ENCODE measurements at places on chromosomes 7 and 10.

DNA sequence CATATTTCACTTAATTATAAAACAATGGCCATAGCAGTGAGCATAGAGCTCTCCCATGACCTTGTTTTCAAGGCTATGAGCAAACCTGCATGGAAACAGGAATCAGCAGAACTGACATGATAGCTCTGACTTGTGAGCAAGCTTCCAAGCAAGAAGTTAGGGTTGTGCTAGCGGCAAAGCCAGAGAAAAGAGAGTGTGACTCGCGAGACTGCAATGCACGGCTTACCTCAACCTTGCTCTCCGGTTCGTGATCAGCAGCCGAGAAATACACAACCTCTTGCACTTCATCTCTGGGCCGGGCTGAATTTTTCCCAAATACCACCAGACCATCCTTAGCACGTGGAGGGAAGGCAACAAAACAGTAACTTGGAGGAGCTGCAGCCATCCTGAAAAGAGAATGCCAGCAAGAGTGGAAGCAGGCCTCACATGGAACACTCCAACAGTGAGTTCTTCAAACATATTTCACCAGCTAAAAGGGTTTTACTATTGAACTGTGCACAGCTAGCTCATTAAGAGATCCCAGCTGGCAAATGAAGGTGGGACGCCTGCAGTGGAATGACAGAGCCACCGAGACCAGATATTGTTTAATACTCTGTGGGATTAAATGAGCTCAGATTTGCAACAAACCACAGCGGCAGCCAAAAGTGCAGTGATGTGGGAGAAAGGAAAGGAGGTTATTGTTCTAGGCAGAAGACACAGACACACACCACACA lies 20.8 kb downstream of the SCRN1 start:
- no peak for DNase-seq

DNA sequence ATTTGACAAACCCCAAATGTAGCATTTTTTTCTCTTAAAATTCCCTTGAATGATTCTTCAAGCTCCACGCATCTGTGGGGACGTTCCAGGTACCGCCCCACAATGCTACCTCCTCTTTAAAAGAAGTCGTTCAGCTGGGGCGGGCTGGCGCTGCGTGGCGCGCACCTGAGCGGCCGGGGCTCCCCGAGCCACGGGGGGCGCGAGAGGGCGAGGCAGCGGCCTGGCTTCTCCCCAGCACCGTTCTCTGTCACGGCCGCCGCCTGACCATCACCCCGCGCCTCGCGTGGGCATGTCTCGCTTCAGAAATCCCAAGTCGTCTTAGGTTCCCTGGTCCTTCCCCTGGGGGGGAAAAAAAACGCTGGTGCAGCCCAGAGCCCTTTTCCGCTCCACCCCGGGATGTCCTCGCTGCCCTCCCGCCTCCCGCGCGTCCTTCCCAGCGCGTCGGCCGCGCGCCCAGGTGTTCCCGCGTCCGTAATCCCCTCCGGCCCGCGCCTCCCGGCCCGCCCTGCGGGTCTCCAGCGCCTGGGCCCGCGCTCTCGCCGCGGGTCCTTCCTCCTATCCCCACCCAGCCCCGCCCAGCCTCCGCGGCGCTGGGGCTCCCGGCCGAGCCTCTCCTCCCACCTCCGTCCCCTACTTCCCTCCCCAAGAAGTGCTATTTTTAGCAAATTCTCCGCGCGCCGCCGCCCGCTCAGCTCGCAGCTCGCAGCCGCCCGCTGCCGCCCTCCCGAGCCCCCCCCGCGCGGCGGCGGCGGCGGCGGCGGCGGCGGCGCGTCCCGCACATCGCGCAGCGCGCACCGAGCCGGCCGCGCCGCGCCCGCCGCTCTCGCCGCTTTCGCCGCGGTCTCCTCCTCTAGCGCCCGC lies 58.7 kb upstream of the PRPS1L1 start:
- no peak for DNase-seq

GRCh38 chr10:112115781-112116385 lies 67.7 kb downstream of the GPAM start:
- peak; percentile 45 for DNase-seq

DNA sequence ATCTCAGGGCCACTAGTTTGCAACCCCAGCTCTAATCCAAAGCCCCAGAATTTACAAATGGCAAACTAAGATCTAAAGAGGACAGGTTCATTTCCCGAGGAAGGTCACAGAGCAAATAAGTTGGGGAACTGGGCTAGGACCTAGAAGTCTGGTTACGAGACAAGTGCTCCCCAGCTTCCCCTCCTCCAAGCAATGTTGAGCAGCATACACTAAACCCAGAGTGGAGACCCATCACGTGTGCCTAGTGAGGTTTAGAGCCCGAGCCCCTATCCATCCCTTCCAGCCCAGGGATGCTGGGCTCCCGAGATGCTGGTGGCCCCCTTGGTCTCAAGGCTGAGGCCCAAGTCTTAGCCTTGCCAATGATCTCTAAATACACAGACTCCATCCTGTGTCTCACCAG lies 209.5 kb upstream of the ZMIZ1 start:
- DNase-seq, result no peak

Data from mesothelial cell of epicardium (in vitro differentiated cells).